ENCODE measurements at places on chromosomes 7 and 10.

- no peak for DNase-seq
Measured at GRCh38 chr7:17299483-17299991, 1.1 kb downstream of the AHR start.

GRCh38 chr7:98681511-98681910 lies 64.4 kb downstream of the NPTX2 start:
- DNase-seq, result no peak

- no peak for DNase-seq
Measured at GRCh38 chr10:70552586-70552985, 50.0 kb downstream of the PRF1 start.

DNA sequence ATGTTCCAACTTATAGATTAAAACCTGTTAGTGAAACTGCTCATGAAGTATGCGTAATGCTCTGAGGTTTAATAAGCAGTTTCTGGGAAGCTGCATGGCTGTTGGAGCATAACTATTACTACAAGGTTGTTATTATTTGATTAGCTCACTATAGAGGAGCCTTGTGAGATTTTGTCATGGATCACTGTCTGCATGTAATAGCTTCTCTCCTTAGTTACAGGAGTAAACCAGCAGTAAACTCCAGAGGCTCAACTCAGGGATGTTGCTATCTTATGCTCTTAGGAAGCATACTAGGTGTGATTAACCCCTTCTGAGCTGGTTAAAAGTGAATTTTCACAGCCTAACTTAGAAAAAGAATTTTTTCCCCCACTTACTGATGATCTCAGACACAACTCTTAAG lies 63.6 kb upstream of the IFRD1 start:
- DNase-seq, result no peak

GRCh38 chr7:2967705-2968104 lies 76.0 kb downstream of the CARD11 start:
- DNase-seq, result no peak

GRCh38 chr7:96167424-96167823 lies 154.5 kb downstream of the SLC25A13 start:
- no peak for DNase-seq

GRCh38 chr10:15122477-15123030 lies 25.4 kb downstream of the RPP38 start:
- no peak for DNase-seq

GRCh38 chr10:59064080-59064692 lies 112.3 kb upstream of the PHYHIPL start:
- DNase-seq, result no peak

DNA sequence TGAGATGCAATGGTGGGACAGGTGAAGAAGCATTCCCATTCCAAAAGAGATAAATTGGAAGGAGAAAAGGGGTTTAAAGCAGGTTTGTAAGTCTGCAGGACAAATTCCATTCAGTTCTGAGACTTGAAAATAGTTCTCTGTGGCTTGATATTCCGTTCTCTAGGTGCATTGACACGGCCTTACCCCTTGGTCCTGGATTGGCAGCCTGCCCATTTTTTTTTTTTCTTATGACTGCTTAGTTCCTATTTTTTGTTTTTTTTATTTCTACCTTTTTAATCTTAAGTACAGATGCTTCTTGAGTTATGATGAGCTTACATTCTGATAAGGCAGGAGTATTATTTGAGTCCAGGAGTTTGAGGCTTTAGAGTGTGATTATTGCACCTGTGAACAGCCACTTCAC lies 70.6 kb downstream of the MLLT10 start:
- no peak for DNase-seq

GRCh38 chr7:10677211-10677610 lies 296.5 kb upstream of the PHF14 start:
- no peak for DNase-seq

DNA sequence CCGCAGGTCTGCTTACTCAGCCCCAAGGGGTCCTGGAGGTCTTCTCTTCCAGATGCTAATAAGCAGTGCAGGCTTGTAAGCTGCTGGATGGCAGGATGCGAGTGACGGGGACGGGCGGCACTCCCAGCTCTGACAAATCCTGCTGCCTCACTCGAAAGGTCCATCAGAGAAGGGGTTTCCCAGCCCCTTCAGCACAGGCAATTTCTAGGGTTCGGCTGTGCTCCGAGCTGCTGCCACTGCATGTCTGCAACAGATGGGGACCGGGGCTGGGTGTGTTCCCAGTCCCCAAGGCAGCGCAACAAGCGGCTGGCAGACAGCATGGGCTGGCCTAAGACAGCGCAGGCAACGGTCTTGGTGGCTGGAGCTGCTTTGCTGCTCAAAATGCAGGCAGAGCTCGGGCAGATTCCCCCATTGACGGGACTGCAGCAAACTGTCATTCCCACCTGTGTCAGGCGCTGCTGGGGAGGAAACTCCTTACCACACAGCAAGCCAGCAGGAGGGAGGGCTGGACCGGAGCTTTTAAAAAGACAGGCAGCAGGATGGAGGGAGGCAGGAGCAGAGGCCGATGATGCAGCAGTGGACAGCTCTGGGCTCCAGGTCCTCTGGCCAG lies 62.4 kb downstream of the PRKAG2 start:
- no peak for DNase-seq

DNA sequence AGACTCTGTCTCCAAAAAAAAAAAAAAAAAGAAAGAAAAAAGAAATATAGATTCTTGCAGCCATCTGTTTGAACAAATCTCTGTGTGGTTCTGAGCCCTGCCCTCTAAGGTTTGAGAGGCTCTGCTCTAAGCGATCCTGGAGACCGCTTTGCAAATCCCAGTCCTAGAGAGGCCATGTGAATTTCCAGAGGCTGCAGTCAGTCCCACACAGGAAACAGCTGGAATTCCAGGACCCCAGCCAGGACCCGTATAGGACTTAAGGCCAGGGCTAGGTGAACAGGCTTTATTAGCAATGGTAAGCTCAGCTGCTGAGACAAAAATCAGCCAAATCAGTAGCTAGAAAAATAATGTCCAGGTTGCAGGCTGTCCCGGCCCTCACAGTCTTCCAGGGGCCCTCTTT lies 154.8 kb downstream of the RPS24 start:
- DNase-seq, result no peak

GRCh38 chr10:98994030-98994429 lies 241.6 kb downstream of the HPSE2 start:
- no peak for DNase-seq

GRCh38 chr7:110417611-110418010 lies 673.3 kb upstream of the LRRN3 start:
- no peak for DNase-seq

DNA sequence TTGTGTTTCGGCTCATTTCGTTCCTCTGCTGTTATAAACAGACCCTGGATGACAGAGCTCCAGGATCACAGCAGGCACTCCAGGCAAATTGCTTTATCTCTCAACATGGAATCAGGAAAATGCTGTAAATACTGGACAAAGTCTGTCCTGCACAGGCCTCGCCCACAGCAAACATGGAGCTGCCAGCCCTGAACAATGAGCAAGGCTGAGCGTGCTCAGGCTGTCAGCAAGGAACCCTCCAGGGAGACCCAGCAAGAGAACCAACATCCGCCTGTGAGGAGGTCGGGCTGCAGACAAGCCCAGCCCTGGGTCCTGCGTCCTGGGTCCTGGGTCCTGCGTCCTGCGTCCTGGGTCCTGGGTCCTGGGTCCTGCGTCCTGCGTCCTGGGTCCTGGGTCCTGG lies 180.8 kb downstream of the PTPRN2 start:
- DNase-seq, result no peak

DNA sequence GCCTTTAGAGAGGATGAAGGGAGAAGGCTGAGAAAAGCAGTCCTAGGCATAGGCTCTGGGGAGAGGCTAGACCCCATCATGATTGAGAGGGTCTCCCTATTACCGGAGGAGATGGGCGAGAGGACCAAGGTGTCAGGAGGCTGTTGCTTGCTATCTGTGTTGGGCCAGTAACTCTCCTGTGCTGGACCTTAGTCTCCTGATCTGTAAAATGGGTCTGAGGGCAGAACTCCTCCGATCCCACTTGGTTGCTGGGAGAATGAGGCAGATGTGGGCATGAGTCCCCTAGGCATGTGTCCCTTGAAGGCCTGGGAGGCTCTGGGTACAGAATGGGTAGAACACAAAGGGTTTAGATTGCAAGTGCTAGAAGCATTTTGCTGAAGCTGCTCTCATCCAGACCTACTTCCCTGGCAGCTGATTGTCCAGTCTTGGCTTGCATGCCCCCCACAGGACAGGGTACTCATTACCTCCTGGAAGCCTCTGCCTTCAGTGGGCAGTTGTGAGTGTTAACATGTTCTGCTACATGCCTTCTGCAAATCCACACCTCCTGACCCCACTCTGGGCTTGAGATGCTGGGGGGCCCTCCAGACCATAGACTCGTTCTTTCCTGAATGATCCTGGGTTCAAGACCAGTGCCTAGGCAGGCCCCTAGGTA lies 4.4 kb downstream of the ZMIZ1 start:
- DNase-seq, result no peak

Measured in effector CD8-positive, alpha-beta T cell (primary cell).